ENCODE measurements at places on chromosomes 13 and 19.

DNA sequence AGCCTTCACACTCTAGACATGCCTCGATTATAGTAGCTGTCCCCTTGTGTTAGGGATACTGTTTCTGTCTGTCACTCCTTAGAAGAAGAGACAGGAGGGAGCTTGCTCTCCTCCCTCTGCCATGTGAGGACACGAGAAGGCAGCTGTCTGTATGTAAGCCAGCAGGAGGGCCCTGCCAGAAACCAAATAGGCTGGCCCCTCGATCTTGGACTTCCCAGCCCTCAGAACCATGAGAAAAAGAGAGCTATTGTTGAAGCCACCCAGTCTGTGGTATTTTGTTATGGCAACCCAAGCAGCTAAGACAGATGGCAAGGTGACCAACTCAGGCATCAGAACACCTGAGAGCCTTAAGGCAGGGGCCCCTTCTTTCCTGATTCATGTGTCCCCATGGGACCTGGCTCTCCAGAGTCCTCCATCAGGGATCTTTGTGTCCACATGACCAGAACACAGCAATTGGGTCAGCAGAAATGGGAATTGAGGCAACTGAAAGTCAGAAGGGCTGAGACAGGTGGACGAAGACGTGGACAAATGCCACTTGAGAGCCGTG, 65.6 kb upstream of the NPAS1 start:
- no peak for DNase-seq

DNA sequence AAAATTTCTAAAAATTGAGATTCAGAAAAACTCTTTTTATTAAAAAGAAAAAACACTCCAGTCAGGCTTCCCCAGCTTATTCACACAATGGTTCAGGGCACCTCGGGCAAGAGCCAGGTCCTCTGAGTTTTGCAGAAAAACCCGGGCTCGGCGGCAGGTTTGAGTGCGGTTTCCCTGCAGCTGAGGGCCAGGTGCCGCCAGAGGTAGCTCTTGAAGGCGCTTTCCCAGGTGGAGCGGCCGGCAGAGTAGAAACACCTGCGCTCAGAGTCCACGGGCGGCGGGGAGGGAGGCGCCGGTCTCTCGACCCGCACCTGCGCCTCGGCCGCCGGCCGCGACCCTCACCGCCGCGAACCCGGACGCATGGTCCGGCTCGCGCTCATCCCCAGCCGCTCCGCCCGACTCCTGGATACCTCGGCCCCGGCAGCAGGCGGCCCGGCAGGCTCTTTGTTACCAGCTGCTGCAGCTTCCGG, 444 bp downstream of the PROSER1 start:
- DNase-seq: no peak

- no peak for DNase-seq
These were observed 75.9 kb downstream of the ATP11A start for GRCh38 chr13:112765731-112766130.

DNA sequence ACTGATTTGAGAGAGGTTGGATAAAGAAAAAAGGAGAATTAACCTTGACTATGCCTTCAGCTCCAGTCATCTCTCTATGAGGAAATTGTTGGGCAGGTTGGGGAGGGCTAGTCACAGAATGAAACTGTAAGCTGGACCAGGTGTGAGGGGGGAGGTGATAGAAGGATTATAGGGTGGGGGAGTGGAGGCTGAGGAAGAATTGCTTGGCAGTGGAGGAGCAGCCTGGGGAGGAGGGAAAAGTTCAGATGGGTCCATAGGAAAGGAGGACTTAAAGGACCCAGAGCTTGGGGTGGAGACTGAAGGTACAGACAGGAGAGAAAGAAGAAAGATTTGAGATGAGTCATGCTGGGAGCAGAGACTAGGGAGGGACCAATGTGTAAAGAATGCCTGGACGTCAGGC, 8.2 kb upstream of the ZNF431 start:
- DNase-seq: no peak

DNA sequence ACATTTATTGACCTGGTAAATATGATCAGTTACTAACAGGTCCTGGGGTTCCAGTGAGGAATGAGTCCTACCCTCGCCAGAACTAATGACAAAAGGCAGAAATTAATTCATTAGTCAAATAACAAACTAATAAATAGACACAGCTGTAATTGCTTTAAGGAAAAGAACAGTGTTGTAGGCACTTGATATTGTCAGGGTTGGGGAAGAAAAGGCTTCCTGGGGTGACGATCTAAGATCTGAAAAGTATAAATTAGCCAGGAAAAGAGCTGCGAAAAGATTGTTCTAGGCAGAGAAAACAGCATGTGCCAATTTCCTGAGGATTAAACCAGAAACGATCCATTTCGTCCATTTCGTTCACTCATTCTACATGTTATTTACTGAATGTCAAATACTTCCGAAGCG, 670 bp upstream of the CHAF1A start:
- DNase-seq: no peak

DNA sequence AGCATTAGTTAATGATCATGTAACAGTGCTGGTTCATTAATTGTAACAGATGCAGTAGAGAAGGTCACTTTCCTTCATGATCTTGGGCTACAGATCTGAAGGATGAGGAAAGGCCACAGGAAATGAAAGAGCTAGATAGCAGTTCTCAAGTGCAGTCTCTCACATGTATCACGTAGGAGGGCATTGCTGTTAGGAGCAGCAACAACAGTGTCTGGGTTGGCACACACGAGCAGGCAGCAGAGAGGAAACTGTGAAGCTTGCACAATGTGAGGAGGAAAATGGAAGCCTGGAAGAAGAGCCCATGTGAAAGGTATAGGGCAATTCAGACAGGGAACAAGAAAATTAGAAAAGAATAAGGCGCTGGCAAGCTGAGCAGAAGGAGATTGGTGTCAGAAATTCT, 1741.5 kb downstream of the PCDH9 start:
- DNase-seq: no peak

DNA sequence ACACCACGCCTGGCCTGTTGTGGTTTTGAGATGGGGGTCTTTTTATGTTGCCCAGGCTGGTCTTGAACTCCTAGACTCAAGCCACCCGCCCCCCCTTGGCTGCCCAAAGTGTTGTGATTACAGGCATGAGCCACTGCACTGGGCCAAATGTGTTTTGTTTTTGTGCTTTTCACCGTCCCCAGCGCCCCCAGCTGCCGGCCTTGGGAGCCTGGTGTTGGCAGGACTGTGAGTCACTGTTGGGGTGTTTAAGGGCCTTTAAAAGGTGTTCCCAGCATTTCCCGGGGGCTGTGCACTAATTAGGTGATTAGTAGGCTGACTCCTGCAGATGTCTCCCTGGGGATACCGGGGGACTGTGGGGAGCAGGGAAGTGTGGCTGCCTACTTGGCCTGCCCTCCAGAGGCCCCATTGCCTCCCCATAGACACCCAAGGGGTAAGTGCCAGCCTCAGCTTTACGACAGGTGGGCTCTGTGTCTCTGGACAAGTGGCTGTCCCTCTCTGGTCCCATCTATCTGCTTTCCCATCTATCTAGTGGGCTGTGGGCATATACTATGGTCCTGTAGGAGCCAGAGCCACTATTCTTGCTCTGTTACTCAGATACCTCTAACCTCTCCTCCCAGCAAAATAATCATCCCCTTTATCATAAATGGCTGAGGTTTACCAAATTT, 11.8 kb upstream of the TLE5 start:
- DNase-seq: no peak

DNA sequence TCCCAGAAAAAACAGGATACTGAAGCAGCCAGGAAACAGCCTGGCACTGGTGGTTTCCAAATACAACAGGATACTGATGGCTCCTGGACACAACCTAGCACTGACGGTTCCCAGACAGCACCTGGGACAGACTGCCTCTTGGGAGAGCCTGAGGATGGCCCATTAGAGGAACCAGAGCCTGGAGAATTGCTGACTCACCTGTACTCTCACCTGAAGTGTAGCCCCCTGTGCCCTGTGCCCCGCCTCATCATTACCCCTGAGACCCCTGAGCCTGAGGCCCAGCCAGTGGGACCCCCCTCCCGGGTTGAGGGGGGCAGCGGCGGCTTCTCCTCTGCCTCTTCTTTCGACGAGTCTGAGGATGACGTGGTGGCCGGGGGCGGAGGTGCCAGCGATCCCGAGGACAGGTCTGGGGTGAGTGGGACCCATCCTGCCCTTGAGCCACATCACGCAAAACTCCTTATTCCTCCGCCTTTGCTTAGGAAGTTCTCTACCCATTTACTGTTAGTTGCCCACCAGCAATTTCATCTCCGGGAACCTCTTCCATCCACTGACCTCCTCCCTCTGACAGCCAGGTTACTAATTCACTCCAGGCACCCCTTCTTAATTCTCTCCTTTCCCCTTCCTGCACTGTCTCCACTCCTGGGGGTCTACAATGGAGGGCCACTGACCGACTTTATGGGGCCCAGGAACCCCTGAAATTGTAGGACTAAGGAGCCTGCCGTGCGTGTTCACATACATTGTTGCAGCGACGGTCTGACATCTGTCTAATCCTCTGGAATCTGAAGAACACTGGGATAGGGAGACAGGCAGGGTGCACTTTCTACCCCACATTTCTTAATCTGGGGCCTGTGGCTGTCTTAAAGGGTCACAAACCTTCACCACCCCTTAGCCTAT, 1.2 kb downstream of the ITPKC start:
- DNase-seq: no peak

GRCh38 chr19:57934820-57935665, at the start of gene ZNF418:
Gene ZNF418, minus strand, starts transcription at chr19:57935402. Its CDS starts 1,580 bp downstream, at chr19:57933822.
- DNase-seq: peak; percentile 83

- peak; percentile 8 for DNase-seq
These were observed 13.8 kb downstream of the METTL21C start for GRCh38 chr13:102680842-102681740.

- DNase-seq: peak; percentile 81
These were observed 3.3 kb downstream of the CFD start for GRCh38 chr19:862581-863314.

DNA sequence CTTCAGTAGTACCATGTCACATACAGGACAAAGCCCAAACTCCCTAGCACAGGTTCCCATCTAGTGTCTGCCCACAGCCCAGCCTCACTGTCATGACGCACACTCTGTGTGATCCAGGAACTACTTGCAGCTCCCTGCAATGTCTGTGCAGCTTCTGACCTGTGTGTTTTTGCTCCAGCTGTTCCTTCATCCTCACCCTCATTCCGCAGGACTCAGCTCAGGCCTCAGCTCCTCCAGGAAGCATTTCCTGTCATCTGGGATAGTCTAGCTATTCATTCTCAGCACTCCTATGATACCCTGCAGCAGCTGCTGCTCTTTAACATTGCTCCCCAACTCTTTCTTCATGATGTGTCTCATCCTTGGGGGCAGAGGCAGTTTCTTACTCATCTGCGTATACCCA, 56.1 kb downstream of the ENOX1 start:
- no peak for DNase-seq

GRCh38 chr13:81211713-81212112, 870.8 kb upstream of the SPRY2 start:
- DNase-seq: no peak
